ENCODE measurements at places on chromosomes 4 and X. TPM values are rescaled to one million over a fixed set of nuclear protein-coding genes. Genes with fewer than 3 reads are reported as not detected.

GRCh38 chr4:75555294-75556164 lies at the start of gene ODAPH:
Gene ODAPH (plus strand): TSS chr4:75556066. CDS start chr4:75556083, 17 bp downstream.
- H3K27ac ChIP-seq: no peak within 1 kb of the TSS
- peaks cover 12% of the 10 kb centered on the region for H3K27me3 ChIP-seq
- H3K36me3 ChIP-seq: no peaks in the 10 kb centered on the region
- peak; percentile 3 for DNase-seq
- no peak within 1 kb of the TSS for H3K4me3 ChIP-seq

- no peaks in the 10 kb centered on the region for H3K4me1 ChIP-seq
- no peak overlapping the region for H3K4me3 ChIP-seq
- no peak for DNase-seq
Observed at GRCh38 chr4:156191044-156191781, 237.5 kb upstream of the CTSO start.

TEX11 gene
- total RNA-seq: not detected

DNA sequence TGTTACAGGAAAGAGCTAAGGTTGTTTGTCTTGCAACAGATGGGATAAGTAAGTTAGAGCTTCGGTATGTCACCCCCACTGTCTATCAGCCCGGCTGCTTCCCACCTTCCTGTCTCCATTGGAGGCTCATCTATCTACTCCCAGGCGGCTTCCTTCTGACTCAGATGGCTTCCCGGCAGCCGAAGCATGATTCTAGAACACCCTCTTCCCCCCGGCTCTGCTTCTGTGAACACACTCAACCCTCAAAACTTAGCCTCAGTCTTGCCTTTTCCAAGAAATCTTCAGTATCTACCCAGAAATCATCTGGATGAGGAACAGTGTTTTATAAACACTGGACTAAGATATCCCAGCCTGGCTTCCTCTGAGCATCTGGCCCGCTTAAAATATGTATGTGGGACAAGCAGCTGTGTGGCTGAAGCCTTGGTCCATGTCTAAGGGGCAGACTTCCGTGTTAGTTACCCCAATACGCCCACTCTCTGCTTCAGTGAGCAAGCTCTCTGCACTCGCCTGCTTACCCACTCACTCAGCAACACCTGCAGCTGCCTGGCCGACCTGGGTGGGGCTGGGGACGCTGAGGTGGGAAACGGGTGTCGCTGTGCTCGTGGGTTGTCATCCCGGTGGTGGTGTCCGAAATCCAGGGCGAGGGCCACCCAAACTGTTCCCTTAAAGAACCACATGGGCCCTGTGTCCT lies 12.0 kb upstream of the SLC2A9 start:
- H3K36me3 ChIP-seq: no peaks in the 10 kb centered on the region
- no peak overlapping the region for H3K27ac ChIP-seq
- H3K27me3 ChIP-seq: peaks cover 4% of the 10 kb centered on the region
- no peak overlapping the region for H3K4me3 ChIP-seq

KLB gene
- total RNA-seq: not detected

DNA sequence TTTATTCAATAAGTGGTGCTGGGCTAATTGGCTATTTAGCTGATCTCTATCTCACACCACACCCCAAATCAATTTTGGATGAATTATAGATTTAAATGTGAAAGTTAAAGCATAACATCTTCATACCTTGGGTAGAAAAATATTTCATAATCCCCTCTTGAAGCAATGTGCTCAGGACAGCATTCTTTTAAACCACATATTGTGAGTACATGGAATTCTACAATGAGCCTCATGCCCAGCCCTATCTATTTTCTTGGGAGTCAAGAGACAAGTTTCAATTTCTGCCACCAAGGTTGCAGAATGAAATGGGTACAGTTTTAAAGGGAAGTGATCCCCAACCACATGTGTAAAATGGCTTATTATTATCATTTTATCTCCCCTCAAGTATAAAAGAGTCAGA lies 30.6 kb upstream of the GPRIN3 start:
- H3K4me1 ChIP-seq: peaks cover 7% of the 10 kb centered on the region
- H3K27ac ChIP-seq: no peak overlapping the region
- DNase-seq: no peak
- no peaks in the 10 kb centered on the region for H3K27me3 ChIP-seq
- no peak overlapping the region for H3K4me3 ChIP-seq

SPANXN3 gene
- not detected for total RNA-seq

DNA sequence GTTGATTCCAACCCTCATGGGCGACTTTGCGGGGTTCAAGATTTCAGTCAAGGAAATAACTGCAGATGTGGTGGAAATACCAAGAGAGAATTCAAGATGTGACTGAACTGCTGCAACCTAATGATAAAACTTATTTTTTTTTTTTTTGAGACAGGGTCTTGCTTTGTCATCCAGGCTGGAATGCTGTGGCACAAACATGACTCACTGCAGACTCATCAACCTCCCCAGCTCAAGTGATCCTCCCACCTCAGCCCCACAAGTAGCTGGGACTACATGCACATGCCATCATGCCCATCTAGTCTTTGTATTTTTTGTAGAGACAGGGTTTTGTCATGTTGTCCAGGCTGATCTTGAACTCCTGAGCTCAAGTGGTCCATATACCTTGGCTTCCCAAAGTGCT lies 19.5 kb upstream of the WDFY3 start:
- no peaks in the 10 kb centered on the region for H3K4me1 ChIP-seq
- H3K36me3 ChIP-seq: no peaks in the 10 kb centered on the region
- peaks cover 10% of the 10 kb centered on the region for H3K27me3 ChIP-seq
- no peak for DNase-seq

DNA sequence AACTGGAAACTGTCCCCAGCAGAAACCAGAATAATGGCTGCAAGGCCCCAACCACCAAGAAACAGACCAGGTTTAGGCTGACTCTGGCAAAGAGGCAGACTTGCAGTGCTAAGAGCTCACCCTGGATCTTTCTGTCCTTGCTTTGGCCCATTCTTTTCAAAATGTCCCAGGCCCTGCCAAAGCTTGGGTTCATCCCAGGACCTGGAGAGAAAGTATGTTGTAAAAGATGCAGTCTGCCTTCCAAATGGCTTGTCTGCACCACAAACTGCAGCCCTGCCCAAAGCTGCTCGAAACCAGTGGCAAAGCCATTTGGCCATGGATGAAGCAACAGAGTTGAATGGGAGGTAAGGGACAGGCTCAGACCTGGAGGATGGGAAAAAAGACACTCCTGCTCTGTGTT lies 38.0 kb upstream of the LNX1 start:
- no peak overlapping the region for H3K27ac ChIP-seq
- no peak overlapping the region for H3K4me3 ChIP-seq
- no peak for DNase-seq
- no peaks in the 10 kb centered on the region for H3K36me3 ChIP-seq
- H3K27me3 ChIP-seq: peaks cover 15% of the 10 kb centered on the region

GRCh38 chrX:54922547-54922946 lies 1.9 kb downstream of the TRO start:
- DNase-seq: no peak
- no peaks in the 10 kb centered on the region for H3K27me3 ChIP-seq
- no peaks in the 10 kb centered on the region for H3K4me1 ChIP-seq
- H3K4me3 ChIP-seq: no peak overlapping the region

DUSP21 gene
- total RNA-seq: not detected

- no peak overlapping the region for H3K4me3 ChIP-seq
- H3K27ac ChIP-seq: no peak overlapping the region
- H3K4me1 ChIP-seq: peaks cover 1% of the 10 kb centered on the region
Observed at GRCh38 chr4:102301167-102301566, 44.1 kb downstream of the SLC39A8 start.

Measured in activated naive CD8-positive, alpha-beta T cell treated with anti-CD3 and anti-CD28 coated beads for 36 hours (primary cell).